ENCODE measurements at places on chromosomes 5 and 9.

- DNase-seq = no peak
These were observed 214.5 kb upstream of the CDH9 start for GRCh38 chr5:27252911-27253310.

DNA sequence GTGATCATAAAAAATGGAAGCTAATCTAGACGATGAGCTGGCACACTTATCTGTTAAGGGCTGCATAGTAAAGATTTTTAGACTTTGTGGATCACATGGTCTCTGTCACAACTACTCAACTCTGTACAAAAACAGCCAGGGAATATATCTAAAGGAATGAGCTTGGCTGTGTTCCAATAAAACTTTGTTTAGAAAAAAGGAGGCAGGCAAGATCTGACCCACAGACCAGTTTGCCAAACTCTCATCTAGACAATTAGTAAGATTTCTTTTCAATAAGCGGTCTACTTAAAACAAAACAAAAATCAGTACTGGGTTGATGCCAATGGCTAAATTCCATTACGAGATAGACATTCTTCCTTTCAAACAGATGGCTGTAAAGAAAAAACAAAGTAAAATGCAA is 53.0 kb upstream of the RETREG1 start:
- DNase-seq = no peak

GRCh38 chr5:74672215-74672877 is 12.7 kb upstream of the HEXB start:
- no peak for DNase-seq

DNA sequence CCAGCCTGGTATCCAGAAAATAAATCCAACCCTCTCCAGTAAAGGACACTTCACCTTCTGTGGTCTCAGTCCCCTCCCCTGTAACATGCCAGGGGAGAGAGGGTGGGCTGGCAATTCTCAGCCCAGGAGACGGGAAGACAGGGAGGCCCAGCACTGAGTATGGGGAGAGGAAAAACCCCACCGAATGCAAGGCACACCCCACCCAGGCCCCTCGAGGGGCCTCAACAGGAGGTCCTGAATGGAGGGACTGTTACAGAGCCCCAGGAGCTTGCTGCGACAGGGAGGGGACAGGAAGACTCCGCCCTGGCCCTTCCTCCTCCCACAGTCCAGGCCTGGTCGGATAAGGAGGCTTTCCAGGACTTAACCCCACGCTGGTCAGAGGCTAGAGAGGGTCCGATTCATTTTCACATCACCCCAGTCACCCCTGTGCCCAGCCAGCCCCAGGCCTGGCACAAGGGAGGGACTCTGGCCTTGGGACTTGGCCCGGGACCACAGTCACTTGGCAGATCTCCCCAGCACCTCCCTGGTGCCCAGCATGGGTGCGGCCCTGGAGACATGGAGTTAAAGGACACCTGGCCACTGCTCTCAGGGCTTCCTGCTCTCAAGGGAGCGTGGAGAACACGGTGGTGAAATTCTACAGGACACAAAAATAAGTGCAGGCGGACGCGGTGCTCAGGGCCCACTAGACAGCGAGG is 44.9 kb upstream of the STXBP1 start:
- DNase-seq = no peak

DNA sequence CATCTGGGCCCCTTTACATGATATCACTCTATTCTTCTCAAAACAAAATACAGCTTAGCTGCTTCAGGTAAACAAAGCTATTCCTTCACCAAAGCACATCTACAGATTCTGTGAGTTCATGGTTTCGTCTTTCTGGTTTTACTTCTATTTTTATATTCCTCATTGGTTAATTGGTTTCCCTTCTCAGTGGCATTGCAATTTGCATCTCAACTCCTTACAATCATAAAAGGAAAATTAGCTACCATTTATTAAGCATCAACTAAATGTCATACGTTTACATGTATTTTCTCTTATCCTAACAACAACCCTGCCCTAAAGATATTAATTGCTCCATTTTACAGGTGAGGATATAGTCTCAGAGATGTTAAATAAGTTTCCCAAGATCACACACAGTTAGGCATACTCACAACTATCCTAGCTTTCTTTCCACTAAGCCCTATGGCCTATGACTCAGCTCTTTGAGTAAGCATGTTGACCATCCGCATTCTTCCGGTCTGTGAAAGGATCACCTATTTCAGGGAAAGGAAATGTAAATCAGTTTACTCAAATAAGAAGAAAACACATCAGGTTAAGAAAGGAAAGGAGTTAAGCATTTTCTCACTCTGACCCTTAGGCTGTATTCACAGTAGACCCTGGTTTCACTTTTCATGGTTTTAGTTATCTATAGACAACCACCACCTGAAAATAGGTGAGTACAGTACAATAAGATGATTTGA is 146.1 kb downstream of the CAAP1 start:
- no peak for DNase-seq

DNA sequence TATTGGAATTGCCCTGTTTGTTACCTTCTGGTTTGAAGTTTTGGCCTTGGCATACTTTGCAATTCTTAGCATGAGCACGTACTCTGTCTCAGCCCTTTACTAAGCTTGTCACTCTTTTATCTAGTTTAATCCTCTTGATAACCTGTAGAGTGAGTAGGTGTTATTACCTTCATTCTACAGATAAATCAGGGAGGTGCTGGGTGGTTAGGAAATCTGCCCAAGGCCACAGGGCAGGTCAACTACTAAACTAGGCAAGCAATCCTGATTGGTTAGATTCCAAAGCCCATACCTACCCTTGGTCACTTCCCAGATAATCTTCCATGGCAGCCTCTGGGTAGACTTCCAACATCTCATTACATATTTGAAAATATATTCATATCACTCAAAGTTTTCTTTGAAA is 65.7 kb downstream of the PCSK5 start:
- DNase-seq = no peak

- DNase-seq = no peak
These were observed 194.3 kb upstream of the VLDLR start for GRCh38 chr9:2427120-2427891.
